Hematopoietic multipotent progenitor cell treated with erythropoietin and hydrocortisone succinate and interleukin-3 and kit ligand, for 6 days (in vitro differentiated cells): ENCODE measurements at places on chromosomes 1 and 21.
A peak's percentile ranks its signal among the peaks of the same experiment; 100 is the strongest.

GRCh38 chr1:118118873-118119463 lies 66.1 kb downstream of the SPAG17 start:
- DNase-seq: no peak

DNA sequence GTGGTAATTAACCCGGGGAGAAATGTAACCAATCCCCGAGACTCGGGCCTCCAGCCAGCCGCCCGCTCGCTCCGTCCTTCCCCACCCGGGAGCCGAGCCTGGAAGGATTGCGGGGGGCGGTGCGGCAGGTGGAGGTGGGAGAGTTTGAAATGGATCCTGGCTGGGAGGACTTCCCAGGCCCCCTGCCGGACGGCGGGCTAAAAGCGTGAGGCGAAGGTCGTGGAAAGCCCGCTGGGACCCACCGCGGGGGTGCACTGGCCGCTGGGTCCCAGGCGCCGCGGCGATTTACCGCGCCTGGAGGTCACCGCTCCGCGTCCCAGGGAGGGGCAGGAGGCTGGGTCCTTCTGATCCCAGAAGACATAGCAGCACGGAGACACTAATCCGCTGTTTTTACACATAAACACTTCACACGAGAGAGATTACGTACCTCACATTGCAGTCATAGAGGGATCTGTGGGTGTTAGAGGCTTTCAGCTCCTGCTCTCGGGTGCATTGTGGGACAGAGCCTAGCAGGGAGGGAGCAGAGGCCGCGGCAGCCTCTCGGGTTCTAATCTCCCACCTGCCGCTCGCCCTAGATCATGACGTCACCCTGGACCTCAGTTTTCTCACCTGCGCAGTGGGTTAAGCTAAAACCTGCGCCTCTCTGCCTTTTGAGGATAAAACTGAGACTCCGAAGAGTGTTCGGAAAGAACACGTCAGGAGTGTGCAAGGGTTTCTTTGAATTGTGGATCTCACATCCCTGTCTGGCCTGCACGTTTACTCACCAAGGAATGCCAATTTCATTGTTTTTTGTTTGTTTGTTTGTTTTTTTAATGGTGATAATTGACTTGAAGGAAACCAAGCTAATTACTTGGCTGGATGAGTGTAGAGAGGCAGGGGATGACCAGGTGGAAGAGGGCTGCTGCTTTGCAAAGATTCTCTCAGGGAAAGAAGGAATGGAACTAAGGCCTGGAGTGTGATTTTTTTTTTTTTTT lies 17.1 kb upstream of the TMEM9 start:
- DNase-seq: peak; percentile 58

GRCh38 chr21:38955495-38955894 lies 149.8 kb downstream of the ETS2 start:
- DNase-seq: no peak

DNA sequence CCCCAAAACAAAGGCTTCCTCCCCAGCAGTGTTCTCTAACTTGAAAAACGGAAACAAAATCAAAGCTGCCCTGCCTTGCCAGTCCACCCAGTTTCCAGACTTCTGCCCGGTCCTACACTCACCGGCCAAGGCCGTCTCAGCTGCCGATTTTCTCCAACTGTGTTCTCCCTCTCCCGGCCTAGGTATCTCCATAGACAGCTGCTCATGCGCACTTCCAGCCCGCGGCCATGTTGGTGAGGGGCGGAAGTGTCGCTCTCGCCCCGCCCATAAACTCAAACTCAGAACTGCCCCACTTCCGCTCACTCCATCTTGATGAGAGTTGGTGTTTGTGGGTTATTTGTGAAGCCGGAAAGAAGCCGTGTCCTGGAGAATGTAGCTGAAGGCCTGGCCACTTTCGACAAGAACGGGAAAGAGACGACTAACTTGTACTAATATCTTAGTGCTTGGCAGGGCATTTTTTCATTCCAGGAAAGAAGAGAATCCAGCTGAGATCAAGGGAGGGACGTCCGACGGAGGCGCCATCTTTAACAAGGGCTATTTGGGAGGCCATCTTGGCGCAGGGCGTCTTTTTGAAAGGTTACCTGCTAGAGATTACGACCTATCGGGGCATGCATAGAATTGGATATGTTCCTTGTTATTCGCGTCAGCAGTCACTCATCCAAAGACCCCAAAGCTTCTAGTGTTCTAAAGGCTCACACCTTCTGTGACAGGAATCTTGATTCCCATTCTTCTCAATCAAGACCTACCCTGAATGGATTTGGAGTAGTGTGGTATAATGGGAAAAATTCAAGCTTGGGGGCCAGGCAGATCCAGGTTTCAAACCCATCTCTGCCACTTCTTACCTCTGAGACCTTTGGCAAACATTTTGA lies at the start of gene USF1:
TSS of gene USF1 (minus strand) at position 242 of the 869 bp plus-strand sequence. CDS start 2,702 bp downstream, outside the sequence.
- peak; percentile 99 for DNase-seq

DNA sequence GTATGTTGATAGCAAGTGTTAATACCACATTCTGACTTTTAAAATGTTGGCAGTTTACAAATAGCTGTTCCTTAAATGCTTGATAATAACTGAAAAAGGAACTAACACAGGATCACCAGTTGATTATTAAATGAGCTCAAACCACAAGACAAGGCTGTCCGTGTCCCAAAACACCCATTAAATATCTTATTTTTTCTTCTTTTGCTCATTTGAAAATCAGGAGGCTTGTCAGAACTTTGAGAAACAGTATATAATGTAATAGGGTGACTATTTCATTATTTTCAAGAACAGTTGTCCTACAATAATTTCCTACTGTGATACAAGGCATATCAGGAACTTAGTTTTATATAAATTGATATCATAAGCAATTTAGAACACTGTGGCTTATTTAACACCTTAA lies 2.7 kb downstream of the CDKN2C start:
- DNase-seq: peak; percentile 35

GRCh38 chr1:199272628-199273086 lies 633.8 kb downstream of the PTPRC start:
- no peak for DNase-seq

- DNase-seq: no peak
Measured at GRCh38 chr1:95685081-95685480, 451.1 kb downstream of the RWDD3 start.

DNA sequence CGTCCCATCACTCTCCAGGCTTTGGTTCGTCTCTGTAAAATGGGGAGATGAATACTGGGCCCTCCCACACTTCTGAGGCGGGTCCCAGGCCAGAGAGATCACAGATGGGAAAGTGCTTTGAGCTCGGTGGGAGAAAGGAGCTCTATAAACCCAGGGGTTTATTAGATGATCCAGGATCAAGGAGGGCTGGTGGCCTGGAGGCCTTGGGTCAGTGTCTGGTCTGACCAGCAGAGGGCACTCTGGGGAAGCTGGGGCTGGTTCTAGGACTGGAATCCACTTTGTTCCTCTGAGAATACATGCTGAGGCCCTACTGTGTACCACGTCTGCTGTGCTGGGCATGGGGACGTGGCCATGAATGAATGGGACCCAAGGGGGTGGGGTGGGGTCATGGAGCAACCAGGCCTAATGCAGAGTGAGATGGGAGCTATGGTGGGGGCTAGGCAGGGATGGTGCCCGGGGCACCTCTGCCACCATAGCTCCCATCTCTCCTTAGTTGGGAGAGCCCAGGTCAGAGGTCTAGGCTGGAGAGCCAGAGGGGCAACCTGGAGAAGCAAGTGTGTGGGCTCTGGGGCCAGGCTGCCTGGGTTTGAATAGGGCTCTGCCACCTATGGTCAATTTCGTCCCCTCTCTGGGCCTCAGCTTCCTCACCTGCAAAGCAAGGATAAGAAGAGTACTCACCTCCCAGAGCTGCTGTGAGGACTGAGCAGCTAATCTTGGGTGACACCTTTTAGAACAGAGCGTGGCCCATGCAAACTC lies 9.0 kb upstream of the FAM131C start:
- peak; percentile 85 for DNase-seq

DNA sequence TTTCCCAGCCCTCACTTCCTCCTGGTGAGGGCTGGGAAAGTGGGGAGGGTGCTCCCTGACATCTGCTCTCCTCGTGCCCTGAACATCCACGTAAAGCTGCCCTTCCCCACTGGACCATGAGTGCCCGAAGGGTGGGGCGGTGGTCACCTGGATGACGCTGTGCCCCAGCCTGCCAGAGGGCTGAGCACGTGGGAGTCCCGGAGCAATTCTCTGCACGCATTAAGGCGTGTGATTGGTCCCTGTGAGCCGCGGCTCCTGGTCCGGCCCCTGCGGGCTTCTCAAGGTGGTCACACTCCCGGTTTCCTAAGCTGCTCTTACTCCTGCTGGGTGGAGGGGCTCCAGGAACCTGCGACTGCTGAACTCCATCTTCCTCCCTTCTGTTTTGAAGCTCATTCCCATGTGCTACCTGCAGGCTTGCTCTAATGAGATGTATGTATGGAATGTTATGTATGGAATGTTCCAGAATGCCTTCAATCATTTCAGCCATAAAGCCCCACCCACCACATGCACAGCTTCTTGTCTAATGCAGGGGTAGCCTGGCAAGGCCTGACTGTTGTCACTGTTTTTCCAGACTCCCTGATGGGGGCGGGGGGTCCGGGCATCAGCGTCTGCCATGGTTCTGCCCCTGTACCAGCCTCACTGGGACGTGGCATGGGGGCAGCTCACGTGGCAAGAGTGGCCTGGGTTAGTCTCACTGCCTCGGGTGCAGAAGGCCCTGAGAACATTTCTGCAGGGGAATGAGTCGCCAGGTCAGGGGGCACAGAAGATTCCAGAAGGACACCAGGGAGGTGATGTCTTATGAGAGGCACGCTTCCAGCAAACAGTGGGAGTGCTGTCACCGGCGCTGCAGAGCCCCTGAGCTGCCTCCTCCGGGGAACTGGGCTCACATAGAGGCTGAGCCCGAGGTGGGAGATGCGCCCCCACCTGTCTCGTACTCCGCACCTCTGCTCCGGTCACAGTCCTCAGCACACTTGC lies 19.4 kb downstream of the KRTAP10-1 start:
- no peak for DNase-seq
